Urothelium cell line (cell line): ENCODE measurements at places on chromosomes 1 and 21.

DNA sequence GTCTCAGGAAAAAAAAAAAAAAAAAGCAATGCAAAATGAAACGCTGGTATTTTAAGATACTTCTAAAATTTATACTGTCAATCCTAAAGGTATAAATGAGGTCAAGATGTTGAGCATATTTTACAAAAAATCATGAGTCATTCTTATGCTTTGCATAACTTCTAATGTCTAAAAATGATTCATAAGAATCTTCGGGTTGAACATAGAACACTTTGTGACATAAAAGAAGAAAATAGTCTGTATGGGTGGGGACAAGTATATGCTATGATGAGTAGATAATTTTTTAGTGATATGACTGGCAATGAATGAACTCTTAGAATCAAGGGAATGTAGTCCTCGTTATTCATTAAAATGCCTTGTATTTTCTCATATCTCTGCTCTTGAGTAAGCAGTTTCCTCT is 416.9 kb upstream of the USP24 start:
- no peak for DNase-seq

GRCh38 chr1:23452011-23452411 is 27.5 kb upstream of the TCEA3 start:
- no peak for DNase-seq

DNA sequence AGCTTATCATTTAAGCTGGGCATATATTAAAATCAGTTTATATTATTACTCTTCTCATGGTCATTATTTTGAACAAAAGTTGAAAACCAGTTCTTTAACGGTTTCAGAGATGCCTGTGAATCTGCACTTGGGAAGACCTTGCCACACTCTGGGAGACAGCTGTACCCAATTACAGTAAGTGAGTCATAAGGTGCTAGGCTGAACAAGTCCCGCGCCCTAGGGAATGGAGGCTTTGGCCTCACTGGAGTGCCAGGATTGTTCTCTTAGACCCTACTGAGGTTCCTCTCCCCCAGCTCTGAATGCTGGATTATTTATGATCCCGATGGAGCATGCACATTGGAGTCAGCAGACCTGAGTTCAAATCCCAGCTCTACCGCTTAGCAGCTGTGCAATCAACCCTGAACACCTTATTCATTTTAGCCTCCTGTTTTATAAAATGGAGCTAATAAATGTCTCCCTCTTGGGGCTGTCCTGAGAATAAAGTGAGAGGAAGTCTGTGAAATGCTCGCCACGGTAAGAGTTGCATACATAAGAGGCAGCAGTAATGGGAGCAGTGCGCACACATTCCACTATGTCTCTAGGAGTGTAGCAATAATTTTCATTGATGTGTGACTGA is 266.2 kb downstream of the FOXD2 start:
- no peak for DNase-seq

- no peak for DNase-seq
Observed at GRCh38 chr1:245953876-245954660, 553.0 kb downstream of the SMYD3 start.

DNA sequence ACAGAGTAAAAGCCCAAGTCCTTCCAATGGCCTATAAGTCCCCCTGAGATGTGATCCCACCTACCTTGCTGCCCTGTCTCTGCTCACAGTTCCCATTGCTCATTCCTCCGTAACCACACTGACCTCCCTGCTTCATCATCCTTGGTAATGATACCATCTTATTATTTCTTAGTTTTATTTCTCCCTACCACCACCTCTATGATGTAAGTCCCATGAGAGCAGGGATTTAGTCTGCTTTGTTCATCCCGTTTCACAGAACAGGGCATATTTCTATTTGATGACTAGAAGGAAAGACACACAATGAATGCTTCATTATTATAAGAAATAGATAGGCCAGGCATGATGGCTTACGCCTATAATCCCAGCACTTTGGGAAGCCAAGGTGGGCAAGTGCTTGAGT is 22.5 kb downstream of the NIBAN1 start:
- DNase-seq: no peak

DNA sequence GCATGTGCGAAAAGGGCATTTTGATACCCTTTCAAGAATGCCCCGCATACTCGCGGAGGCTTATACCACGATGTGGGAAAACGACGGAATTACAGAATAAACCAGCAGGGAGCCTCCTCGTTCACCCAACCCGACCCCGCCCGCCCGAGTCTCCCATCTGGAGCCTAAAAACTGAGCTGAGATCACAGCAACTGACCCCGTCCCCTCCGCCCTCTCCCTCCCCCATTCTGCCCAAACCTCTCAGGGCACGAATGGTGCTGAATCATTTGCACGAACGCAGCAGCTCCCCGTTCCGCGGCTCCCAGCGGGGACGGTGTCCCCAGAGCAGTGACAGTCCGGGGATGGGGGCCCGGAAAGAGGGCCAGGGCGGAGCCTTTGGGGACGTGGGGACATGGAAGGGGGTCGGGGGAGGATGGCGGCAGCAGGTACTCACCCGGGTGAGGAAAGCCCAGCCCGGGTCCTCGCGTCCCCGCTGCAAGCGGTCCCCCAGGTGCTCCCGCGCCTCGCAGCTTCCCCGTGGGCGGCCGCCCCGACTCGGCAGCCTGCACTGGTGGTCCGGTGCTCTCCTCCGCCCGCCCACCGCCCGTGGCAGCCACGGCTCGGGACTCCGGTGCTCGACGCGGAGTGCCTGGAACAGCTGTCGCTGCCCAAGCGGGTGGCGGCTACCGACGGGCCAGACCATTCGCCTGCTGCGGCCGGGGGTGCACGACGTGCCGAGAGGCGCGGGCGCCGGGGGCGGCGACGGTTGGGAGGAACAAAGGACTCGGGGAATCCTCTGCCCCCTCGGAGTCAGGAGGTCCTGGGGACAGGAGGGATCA is at the start of gene TTLL7:
Gene TTLL7, minus strand, starts transcription at position 635 of the 818 bp plus-strand sequence. CDS start 46,921 bp downstream, outside the sequence.
- peak; percentile 46 for DNase-seq

DNA sequence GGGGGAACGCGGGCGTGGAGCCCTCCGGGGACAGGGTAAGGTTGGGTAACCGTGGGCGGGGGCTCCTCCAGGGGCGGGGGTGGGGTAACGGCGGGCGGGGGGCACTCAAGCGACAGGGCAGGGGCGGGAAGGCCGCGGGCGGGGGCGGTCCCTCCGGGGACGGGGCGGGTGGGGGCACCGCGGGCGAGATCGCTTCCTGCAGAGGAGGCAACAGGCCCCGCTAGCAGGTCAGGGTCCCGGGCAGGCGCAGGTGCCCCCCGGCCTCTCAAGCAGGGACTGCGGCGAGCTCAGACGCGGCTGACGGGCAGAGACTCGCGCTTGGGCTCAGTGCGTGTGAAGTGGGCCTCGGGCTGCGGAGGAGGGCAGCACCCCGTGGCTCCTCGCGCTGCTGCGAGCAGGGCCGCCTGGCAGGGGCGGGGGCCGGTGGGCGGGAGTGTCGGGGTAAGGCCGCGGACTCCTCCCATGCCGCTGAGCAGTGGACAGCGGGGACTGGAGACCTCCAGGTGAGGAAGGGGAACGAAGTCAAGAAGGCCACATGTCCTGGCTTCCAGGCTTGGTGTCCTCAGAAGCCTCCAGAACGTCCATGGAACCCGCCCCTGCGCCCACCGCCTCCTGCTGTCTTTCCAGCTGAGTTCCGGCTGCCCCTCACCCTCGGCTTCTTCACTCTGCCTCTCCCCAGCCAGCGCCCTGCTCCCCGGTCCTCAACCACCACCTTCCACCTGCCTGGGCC is 627 bp upstream of the GNB1 start:
- DNase-seq: peak; percentile 90

DNA sequence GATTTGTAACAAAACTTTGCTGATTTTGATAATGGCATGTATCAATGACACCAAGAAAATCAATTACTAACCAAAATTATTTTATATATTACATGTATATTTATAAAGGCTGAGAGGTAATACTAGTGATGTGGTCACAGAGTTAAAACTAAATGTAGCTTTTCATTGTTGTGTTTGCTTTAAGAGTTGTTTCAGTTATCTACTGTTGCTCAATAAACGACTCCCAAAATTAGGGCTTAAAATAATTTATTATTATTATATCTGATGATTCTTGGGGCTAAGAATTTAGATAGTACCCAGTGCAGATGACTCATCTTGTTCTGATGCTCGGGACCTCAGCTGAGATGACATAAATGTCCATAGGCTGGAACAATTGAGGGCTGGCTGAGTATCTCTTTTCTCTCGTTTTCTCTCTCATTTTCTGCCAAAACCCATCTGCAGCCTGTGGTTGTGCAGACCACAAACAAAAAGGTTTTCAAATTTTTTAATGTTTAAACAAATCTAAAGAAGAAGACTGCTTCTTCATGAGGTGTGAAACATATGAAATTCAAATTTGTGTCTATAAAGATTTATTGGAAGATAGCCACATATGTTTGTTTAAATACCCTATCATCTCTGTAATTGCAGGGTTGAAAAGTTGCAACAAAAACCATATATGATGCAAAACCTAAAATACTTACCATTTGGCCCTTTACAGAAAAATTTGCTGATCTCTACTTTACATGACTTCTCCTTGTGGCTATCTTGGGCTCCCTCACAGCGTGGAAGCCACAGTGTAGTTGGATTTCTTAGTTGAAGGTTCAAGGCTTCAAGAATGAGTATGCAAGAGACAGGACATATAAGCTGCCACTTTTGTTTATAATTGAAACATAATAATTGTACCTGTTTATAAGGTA is 14.8 kb upstream of the PTPRC start:
- peak; percentile 11 for DNase-seq

DNA sequence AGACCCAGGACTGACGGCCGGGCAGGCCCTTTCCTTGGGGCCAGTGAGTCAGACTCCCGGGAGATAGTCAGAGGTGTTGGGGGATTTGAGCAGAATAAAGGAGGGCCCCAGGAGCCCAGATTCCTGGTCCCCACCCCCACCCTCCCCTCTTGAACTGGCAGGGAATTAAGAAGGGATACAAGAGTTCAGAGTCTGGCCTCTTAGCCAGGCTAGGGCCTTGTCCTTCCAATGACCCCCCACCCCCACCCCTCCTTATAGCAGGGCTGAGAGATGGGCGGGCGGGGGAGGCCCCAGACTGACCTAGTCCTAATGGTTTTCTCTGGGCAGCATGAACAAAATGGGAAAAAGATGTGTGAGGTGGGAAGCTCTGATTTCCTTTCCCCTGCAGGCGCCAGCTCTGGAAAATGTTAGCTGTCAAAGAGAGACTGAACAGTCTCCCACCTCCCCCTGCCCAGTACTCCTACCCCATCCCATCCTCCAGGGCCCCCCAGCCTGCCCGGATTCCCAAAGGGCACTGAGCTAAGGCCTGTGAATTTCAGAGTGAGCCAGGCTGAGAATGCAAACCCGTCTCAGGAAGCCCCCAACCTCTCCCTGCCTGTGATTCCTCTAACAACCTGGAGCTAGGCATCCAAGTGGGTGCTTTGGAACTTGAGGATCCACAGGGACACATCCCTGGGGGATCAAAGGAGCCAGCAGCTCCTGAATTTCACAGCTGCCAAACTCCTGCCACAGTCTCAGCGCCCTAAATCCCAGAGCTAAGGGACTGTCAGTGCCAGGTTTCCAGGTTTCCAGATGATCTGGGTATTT is 5.8 kb upstream of the CRABP2 start:
- no peak for DNase-seq

DNA sequence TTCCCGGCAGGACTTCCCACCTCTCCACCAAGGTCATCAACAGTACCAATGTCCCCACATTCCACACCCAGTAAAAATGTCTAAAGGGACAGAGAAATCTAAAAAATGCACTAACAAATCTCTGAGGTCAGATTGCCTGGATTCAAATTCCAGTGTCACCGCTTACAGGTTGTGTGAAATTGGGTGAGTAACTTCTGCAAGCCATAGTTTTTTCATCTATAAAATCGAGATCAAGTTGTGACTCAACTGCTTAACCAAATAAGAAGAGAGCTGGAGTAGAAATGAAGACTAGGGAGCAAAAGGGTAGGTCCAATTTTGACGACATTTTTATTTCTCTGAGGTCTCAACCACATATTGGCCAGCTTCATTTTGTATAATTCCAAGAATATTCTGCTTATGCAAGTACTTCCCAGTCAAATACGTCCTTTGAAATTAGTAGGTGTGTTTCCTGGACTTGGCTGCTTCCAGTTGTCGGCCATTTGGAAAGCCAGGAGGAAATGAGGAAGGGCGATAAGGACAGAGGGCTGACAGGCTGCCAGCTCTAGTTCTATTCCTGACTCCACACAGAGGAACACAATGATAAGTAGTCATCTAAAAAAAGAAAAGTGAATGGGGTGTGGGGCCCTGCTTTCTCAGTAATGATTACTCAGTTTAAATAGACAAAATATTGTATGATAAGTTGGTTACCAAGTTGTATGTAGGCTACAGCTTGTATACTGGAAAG is 57.7 kb upstream of the ZC3H11B start:
- DNase-seq: peak; percentile 12

DNA sequence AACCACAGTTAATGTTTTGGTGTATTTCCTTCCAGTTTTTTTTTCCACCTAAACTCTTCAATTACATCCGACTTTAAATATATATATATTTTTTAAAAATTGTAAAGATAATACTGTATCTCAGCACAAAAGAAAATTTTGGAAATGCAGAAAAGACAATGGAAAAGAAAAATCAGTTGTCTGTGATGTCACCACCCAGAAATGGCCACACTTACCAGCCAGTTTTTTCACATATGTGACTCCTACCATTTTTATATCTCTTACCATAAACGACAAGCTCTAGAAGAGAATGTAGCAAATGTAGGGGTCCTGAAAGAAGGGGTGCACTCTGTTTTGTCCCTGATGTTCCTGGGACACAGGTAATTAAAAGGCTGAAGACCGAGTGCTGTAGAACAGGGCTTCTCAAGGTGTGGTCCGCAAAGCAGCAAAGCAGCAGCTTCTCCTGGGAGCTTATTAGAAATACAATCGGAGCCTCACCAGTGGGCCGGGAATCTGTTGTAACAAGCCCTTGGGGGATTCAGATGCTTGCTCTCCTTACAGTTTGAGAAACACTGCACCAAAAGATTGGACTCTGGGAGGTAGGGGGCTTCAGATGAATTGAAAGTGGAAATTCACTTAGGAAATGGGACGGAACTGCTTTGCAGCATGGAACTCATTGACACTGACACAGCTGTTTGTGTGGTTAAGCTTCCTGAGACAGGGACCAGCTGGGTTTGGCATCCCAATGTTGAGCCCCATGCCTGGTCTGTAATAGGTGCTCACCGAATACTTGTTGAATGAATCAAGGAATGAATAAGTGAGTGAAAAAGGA is 44.1 kb downstream of the ALPL start:
- peak; percentile 67 for DNase-seq

DNA sequence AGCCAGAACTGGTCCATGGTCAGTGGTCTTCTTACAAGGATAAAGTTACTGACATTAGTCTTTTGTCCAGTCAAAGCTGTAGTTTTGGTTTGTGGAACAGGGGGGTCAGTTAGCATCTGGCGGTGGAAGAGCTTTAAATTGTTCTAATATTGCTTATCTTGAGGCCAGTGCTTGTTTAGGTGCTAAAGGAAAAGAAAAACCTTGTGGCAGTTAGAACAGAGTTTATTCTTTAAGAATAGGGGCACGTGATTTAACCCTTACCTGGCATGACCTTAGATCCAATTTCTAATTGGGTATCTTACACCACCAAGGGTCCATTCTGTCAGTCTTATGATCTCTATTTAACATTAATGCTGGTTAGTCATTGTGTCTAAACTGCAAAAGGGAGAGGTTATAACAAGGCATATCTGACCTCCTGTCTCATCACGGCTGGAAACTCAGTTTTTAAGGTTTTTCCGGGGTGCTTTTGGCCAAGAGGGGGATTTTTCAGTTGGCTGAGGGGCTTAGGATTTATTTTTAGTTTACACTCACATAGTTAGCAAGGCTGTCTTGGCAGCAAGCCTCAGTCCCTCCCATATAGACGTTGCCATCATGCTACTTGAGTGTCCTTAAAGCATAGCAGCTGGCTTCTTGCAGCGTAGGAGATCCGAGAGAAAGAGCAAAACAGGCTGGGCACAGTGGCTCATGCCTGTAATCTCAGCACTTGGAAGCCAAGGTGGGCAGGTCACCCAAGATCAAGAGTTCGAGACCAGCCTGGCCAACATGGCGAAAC is 60.1 kb upstream of the FAM89A start:
- no peak for DNase-seq

GRCh38 chr1:98157524-98158313 is 236.9 kb upstream of the DPYD start:
- no peak for DNase-seq
